ENCODE measurements at places on chromosomes 12 and 14.

DNA sequence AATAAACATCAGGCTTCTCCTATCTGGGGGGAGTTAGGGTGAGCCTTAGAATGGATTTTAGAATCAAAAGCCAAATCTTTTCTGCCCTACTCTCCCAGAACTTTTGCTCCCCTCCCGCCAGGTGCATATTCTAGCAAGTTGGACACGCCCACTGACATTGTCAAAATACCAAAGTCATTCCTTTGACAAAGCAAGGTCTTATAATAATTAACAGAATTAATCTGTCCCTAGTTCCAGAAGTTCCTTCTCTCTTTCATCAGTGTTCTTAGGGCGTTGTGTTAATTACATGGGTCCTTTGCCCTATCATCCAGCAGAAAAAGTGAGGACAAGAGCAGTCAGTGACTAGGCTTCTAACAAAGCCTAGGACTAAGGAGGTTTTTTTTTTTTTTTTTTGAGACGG is 2.4 kb downstream of the PRR13 start:
- DNase-seq: no peak

DNA sequence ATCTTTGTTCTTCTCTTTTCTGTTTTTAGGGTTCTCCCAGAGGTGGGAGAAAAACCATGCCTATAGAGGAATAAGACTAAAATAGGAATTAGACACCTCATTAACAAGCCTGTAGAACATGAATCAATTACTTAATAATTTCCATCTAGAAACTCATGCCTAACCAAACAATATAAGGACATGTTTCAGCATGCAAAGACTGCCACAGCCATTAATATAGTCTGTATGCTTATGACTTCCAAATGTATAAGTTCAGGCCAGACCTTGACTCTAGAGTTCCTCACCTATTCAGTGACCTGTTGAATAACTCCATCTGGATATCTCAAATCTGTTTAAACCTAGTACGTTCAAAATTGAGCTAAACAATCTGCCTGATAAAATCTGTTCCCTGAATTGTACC is 304.6 kb downstream of the BMP4 start:
- no peak for DNase-seq

- no peak for DNase-seq
These were observed 240.1 kb upstream of the SRRM4 start for GRCh38 chr12:118741194-118741593.

- DNase-seq: no peak
These were observed 374.3 kb upstream of the CCDC196 start for GRCh38 chr14:66111891-66112290.

DNA sequence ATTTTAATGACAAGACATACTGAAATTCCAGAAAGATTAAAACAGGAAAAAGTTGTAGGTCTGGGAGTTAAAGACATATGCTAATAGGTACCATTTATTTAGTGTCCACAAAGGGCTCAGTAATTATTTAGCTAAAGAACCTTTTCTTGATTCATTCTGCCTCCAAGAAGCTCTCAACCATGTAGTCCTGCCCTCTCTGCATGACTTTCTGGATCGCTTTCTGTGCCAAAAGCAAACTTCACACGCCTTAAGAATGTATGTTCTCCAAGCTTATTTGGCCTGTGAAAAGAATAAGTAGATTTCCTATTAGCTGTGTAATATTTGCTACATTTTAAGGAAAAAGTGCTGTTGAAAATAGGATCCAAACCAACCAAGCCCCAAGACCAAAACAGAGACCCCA is 291.7 kb downstream of the C12orf75 start:
- DNase-seq: no peak

- DNase-seq: no peak
These were observed 11.4 kb downstream of the DGLUCY start for GRCh38 chr14:91125271-91125660.

Measured in stimulated activated CD4-positive, alpha-beta T cell treated with anti-CD3 and anti-CD28 coated beads, Interleukin-15, amount 100 ng/mL, for 1 hour (primary cell).